ENCODE measurements at places on chromosomes 1 and 21.
A peak's percentile ranks its signal among the peaks of the same experiment; 100 is the strongest.

DNA sequence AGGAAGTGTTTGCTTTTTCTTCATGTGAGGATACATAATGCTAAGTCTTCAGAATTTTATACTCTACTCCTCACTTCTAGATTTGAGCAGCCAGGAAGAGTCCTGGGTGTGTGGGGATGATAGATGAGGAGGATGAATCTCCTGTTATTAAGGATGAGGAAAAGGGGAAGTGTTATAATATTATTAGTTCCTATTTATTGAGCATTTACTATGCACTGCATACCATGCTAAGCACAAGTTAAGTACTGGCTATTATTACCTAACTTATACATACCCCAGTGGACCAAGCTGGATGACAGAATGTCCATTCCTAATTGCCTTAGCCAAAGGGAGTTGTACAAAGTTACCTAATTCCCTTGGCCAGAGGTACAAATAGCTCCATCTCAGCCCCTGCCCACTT, 19.8 kb downstream of the CACHD1 start:
- DNase-seq = no peak

DNA sequence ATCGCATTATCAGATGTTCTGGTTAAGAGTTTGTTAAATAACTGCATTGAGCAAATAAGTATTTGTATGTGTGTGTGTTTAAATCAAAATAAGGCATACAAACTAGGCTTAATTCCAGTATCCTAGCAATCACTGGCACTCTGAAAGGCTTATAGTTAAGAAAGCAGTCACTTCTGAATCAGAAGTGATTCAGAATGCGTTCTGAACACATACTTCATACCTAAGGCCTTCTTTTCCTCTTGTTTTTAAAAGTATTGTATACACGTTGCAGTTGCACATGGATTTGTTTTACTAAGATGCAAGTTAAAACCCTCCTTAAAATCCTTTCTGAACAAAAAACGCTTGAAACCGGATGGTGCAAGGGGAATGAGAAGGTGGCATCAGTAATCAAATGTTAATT, 238.4 kb upstream of the DMRTA2 start:
- no peak for DNase-seq

DNA sequence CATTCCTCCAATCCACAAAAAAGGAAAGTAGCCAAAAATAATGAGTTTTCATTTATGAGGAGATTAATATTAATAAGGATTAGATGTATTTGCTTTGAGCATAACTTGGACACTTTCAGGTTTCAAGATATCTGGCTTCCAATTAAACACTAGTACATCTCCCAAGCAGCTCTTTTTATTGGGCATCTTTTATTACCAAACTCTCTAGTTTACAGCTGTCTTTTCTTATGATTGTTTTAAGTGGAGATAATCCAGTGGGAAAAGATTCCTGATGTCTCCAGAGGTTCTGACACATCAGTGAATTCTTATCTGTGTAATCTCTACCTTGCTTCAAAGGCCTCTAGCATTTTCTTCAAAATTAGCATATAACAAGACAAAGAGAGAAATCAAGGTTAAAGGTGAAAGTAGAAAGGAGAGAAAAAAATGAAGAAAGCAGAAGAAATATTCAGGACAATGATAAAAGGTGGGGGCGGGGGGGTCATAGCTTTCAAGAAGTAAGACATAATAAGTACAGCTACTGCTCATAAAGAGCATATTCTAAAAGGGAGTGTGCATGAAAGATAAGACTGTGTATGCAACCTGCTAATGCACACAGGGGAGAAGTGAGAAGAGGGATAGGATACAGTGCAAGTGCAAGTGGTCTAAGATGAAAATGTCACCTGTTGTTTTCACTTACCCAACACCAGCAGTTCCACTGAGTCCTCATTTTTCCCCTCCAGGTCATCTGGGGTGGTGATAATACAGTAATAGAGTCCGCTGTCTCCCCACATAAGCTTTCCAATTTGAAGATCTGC, 19.1 kb downstream of the ILDR2 start:
- no peak for DNase-seq

DNA sequence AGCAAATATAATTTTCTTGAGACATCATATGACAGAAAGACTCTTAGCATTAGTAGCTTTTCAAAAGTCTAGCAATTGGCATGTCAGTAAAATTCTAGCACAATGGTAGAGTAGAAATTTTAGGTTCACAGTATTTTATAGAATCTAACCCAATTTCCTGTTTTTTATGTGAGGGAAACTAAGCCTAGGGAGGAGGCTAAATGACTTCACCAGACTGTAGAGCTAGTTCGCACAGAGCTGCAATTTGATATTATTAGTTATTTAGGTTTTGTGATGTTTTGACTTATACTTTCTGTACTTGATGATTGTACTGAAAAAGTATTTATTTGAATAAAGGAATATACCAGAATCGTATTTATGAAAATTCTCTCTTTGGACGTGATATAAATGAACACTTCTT, 68.5 kb downstream of the CACHD1 start:
- DNase-seq = no peak

GRCh38 chr21:29538115-29538514, 239.4 kb downstream of the BACH1 start:
- no peak for DNase-seq

GRCh38 chr1:92705446-92705845, 79.5 kb downstream of the EVI5 start:
- peak; percentile 1 for DNase-seq

DNA sequence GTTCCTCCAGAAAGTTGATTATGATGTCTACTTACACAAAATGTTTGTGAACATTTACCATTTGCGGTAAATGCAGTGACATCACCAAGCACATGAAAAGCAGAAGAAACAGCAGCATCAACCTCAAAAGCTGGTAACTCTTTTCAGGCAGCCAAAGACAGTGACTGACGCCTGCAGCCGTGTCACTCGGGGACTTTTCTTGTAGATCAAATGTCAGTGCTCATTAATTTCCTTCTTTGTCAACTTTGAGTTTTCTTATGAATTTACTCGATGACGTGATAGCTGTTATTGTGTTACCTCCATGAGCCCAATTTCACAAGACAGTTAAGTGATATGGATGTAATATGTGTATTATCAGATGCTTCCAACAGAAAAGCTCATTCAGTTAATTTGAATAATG, 92.5 kb downstream of the RIPK4 start:
- no peak for DNase-seq

DNA sequence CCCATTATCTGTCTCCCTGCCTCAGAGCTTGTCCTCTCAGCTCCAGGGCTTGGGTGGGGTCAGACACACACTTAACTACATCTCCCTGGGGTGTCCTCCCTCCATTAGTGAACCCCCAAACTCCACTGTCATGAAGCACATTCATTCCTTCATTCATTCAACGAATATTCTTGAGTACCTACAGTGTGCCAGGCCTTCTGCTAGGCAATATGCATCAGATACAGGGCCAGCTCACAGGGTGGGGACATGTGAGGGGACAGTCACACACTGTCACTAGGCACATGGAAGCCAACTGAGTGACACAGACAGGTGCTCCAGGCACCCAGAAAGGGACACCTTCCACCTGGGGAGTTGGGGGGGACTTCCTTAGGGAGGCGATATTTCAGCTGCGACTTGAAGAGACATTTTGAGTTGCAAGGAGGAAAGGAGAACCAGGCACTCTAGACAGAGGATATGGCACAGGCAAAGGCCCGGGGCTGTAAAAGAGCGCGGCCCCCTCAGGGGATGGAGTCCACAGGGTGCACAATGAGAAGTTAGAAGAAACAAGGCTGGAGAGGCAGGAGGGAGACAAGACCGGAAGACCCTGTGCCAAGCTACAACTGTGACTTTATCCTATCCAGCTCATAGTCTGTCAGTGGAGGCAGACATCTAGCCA, 8.7 kb upstream of the S100A8 start:
- DNase-seq = no peak

DNA sequence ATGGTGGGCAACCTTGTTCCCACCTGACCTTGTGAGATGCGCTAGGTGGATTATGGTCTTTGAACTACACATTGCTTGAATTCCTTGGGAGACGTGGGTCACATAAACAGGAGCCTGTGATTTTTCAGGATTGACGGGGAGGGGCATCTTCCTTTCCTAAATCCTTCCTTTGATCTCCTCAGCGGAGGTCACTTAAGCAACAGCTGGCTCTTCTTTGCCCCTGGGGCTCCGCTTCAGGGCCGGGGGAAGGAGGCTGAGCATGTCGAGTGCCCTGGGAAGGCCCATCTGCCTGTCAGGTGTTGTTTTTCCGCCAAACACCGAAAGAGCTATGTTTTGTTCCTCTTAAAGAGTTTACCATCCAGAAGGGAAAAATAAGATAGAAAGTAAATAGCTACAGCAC, 40.6 kb downstream of the KIF26B start:
- peak; percentile 46 for DNase-seq

DNA sequence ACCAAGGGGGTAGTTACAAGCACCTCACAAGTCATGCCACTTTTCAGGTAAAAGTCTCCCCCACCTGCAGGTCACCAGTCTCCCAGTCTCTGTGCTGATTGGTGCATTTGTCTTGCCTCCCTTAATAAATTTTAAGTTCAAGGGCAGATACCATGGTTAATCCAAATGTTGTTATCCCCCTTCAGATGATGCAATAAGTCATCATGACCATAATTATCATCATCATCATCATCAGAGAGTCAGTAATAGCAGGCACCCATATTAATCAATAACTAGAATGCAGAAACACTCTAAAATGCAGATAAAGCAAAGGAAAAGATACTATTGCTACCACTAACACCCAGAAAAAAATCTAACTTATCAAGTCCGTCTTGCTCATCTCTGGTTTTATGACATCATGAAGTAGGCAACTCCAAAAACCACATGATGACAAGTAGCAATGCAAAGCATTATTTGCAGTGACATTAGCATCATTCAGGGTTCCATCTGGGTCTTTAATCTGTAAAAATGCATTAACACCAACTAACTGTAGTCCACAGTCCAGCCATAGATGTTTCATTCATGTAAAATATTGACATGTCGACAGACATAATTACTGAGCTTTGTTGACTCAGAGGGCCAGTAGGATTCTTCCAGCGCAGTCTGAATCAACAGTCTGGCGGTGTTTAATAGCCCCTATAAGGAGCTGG, 492.0 kb upstream of the RUNX1 start:
- no peak for DNase-seq

- no peak for DNase-seq
Measured at GRCh38 chr1:154616659-154617345, 8.8 kb upstream of the ADAR start.

- no peak for DNase-seq
Measured at GRCh38 chr1:112533029-112533428, 24.3 kb downstream of the WNT2B start.

GRCh38 chr1:180507795-180508724, 5.7 kb upstream of the ACBD6 start:
- DNase-seq = peak; percentile 9

DNA sequence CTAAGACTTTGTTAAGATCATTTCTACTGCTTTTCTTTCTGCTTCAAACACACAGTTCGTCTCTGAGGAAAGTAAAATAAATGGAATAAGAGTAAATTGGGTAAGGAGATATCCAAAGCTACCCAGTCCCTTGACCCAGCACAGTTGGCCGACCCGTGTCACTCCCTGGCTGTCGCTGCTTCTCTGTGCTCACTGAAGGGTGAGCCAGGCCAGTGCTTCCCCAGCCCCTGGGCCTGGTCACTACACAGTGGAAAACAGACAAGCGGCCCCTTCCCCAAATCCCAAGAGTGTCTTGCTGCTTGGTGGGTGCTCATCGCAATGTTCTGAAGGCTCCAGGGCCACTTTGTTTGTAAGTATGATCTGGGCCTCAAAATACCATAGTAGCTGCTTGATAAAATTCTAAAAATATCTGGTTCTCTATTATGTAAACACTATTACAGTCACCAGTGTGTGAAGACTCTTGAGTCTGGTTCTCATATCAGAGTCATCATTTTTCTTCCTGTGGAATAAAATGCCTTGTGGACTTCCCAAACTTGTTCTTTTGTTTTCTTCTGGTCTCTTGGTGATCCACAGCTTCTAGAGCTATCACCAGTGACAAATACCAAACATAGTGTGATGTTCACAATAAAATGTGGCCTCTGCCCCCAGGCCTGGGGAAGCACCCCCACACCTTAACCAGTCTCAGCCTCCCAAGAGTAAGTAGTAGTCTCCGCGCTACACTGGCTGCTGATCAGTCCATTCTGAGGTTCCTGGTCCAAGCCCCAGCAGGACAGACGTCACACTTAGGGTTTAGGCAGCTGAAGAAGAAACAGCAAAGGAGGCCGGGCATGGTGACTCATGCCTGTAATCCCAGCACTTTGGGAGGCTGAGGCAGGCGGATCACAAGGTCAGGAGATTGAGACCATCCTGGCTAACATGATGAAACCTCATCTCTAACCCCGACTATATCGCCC, 106.2 kb downstream of the DHRS3 start:
- DNase-seq = no peak

GRCh38 chr1:103371234-103371633, 154.3 kb upstream of the RNPC3 start:
- no peak for DNase-seq

DNA sequence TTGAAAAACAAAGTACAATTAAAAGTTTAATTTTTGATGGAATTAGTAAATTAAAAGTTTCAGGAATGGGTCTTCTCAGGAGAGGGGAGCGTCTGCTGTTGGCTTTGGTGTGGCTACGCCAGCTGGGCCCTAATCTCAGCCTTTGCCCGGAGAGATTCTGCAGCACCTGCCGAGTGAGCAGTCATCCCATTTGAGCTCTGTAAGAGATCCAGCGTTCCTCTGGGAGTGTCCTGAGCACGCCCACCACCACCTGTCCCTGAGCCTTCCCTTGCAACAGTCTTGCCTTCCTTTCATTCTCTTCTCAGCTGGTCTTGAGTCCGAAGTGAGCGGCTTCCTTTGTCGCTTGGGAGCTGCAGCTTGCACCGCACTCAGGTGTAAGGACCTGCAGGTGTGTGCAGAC, 263.1 kb downstream of the CAMTA1 start:
- peak; percentile 90 for DNase-seq

DNA sequence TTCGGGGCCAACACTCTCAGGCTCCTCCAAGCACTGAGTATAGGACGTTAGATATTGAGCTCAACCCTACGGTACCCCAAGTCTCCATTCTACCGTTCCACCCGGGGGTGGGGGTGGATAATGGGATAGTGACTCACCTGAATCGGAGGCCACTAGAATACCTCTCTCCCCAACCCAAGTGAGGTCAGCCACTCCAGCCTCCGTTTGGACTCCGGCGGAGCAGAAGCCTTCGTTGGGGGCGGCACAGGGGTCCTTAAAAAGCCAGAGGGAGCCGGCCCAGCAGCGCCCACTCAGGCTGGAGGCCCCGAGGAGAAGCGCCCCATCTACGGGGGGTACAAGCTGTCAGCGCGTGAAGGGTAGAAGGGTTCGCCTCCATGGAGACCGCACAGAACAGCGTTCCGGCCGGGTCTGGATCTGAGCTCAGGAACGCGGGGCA, 556 bp downstream of the WDR77 start:
- DNase-seq = no peak

- DNase-seq = no peak
Measured at GRCh38 chr1:168224991-168225390, 813 bp upstream of the SFT2D2 start.

Data from NCI-H524 (cell line).